ENCODE measurements at places on chromosomes 2 and 18. TPM values are rescaled to one million over a fixed set of nuclear protein-coding genes. Genes with fewer than 3 reads are reported as not detected.

The ANKRD29 gene
- total RNA-seq = 3.7 TPM

The ARHGAP15 gene
- 33.9 TPM for total RNA-seq

The BCL11A gene
- total RNA-seq = 4.2 TPM

The PLB1 gene
- 1.0 TPM for total RNA-seq

The RAD51AP2 gene
- total RNA-seq = not detected

The DPYSL5 gene
- total RNA-seq = 3.7 TPM

The GAL3ST2 gene
- not detected for total RNA-seq

The MTX2 gene
- 27.7 TPM for total RNA-seq

The LAMA1 gene
- 4.2 TPM for total RNA-seq

The STARD6 gene
- total RNA-seq = not detected

The FN1 gene
- 301 TPM for total RNA-seq

The GALNT14 gene
- 2.1 TPM for total RNA-seq

The NT5DC4 gene
- total RNA-seq = not detected

The ALPG gene
- not detected for total RNA-seq

The HAAO gene
- 4.2 TPM for total RNA-seq

Measured in skeletal muscle tissue (tissue), 5 donors.